ENCODE measurements at places on chromosomes 7 and 10.

DNA sequence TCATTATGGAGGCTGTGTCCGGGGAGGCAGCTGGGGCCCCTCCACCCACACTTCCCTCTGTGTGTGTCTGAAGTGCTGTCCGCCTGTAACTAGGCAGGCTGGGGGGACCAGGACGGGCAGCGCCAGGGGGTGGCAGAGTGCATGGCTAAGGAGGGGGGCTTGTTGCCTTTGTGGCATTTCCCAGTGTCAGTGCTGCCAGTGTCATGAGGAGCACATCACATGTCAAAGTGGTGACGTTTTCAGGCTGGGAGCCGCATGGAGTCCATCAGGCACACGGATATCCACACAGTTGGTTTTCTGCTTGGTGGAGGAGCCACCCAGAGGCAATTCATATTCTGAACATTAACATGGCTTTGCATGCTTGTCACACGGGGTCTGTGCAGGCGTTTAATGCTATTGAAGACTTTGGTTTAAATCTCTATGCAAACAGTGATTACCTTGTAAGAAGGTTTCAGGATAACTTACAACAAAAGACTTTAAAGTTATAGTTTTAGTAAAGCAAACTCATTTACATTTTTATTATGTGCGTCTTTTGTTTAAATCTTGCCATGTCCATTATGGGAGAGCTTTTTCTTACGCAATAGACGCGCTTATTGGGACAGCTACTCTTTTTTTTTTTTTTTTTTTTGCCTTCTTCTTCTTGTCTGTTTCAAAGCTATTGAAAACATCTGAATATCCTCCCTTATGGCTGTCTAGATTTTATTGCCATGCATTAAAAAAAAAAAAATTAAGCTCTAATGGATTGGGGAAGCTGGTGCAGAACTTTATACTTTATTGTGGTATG, 52.9 kb downstream of the C10orf67 start:
- no peak for DNase-seq

GRCh38 chr10:70233109-70233938, at the start of gene PPA1:
TSS of gene PPA1 (minus strand) at chr10:70233429. CDS start at chr10:70233327, 102 bp downstream.
- DNase-seq = peak; percentile 85

- no peak for DNase-seq
Measured at GRCh38 chr10:81027223-81027622, 489.5 kb downstream of the SH2D4B start.

DNA sequence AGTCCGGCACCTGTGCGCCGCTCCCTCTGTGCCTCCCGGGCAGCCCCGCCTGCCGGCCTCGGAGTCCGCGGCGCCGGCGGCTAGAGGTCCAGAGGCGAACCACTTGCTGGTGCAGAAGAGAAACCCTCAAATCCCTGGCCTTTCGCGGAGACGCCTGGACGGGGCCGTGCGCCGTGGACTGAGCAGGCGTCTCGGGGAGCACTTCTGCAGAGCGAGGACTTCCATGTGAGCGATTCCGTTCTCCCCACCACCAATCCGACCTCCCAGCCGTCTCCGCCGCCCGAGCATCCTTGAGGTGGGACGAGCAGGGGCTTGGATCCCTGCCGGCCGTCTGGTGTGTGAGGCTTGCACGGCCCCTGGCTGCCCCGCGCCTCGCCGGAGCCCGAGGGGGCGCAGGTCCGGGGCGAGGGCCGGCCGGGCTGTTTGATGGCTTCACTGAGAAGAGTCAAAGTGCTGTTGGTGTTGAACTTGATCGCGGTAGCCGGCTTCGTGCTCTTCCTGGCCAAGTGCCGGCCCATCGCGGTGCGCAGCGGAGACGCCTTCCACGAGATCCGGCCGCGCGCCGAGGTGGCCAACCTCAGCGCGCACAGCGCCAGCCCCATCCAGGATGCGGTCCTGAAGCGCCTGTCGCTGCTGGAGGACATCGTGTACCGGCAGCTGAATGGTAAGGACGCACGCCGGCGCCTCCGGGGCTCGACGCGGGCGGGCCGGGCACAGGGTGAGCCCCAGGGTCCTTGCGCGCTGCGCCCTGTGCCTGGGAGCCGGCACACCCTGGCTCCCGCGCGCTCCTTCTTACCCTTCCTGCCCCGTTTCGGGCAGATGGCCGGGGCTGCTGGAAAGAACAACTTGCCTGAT, 660 bp downstream of the GALNT17 start:
- no peak for DNase-seq

- DNase-seq = no peak
Measured at GRCh38 chr7:42233695-42234331, 3.2 kb downstream of the GLI3 start.
